Astrocyte of the hippocampus (primary cell): ENCODE measurements at places on chromosomes 11 and 22.
A peak's percentile ranks its signal among the peaks of the same experiment; 100 is the strongest.

DNA sequence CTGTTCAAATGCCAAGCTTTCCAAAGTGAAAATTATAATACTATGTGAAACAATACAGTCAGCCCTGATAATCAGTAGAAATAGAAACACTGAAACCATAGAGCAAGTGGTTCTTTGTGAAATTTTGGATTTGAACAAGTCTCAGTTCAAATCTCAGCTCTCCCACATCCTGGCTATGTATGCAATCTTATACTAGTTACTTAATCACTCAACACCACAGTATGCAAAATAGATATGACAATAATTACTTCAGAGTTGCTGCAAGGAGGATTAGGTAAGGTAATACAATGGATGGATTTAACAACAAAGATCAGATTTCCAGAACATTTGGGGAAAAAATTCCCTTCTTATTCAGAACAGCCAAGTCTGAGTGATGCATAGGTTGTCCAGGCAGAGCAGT lies 851.8 kb upstream of the CCDC90B start:
- no peak for DNase-seq

DNA sequence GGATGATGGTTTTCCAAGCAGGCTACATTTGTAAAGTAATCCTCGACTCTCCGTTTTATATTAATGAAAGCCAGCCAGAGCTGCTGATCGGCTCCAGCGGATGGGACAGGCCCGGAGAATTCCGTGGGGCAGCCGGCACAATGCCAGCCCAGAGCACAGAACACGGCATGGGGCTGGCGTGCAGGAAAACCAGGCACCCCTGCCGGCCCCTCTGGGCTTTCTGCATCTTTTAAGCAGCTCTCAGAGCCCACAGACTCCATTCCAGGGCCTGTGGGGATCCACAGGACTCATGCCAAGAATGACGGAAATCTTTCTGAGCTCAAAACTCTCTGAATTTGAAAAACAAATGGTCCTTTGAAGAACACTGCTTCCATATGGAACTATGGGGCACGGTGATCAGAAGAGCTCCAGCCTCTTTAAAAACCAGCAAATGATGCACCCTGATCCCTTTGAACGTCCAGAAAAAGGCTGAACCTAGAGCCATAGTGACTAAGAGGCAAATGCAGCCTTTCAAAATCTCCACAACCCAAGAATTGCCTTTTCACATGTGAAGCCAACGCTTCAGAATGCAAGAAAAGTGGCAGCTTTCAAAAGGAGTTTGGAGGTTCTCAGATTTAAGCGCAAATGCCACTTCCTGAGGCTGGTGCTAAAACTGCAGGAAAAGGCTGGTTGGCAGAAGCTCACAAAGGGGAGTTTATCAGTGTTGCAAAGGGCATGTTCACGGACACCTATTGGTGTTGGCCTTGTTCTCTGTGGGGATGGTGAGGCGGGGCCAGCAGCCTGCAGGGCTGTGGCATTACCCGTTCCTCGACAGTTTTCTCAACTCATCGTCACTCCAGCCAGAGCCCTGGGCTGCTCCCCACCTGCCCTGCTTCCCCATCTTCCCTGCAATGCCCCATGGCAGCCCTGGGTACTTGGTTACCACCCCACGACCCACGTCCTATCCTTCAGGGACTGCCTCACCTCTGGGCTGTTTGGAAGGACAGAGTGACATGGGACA lies 212.5 kb downstream of the CTTN start:
- peak; percentile 83 for DNase-seq

DNA sequence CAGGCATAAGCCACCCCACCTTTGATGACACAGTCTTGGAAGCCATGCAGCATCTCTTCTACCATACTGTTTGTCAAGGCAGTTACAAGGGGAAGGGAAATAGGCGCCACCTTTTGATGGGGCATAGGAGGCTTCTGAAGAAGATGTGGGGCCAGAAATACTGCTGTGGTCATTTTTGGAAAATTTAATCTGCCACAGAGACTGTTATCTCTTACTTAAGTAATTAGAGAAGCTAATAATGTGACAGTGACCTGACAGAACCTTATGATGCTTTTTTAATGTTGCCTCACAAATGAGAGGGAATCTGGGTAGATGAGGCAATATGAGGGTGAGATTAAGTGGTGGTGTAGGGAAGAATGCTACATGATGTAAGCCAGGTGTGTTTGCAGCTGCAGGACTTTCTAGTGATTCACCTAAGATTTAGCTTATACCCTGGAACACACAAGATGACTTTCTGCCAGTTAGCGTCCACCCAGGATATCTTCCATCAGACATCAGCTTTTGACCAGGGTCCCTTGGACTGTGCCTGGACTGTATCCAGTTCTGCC lies 34.3 kb upstream of the ADORA2A start:
- no peak for DNase-seq

GRCh38 chr11:120079750-120080610 lies 57.9 kb downstream of the TRIM29 start:
- no peak for DNase-seq

GRCh38 chr11:13205486-13205885 lies 72.1 kb upstream of the BMAL1 start:
- DNase-seq = no peak

DNA sequence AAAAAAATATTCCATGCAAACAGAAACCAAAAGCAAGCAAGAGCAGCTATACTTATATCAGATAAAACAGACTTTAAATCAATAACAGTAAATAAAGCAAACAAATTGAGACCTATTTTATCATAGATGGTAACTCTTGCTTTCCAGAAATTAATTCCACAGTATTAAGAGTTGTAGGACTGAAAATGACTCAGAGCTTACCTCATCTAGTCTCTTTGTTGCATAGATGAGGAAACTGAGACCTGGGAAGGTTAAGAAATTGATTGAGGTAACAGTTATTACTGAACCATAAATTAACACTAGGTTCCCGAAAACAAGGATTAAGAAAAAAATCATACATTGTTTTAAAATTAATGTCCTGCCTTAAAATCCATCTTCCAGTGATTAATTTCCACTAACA lies 123.8 kb downstream of the PLEKHA7 start:
- no peak for DNase-seq

DNA sequence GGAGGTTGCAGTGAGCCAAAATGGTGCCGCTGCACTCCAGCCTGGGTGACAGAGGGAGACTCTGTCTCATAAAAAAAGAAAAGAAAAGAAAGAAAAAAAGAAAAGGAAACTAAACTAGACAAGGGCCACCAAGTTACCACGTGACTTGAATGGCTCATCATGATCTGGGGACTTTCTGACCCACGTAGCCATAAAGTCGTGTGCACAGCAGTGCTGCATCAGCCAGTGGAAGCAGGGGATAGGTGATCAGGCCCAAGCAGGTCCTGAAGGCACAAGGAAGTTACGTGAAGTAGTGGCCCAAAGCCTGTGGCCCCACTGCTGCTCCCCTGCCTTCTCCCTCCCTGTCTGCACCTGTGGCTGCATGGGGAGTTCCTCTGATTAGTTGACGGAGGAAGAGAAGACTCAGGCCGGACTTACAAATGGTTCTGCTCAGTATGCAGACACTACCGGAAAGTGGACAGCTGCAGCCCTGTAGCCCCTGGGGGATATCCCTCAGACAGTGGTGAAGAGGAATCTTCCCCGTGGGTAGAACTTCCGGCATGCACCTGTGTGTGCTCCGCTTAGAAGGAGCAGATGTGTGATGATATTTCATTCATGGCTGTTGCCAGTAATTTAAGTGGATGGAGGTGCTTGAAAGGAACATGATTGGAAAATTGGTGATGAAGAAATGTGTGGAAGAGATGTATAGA lies 18.2 kb upstream of the CD81 start:
- no peak for DNase-seq

- no peak for DNase-seq
These were observed 1.8 kb downstream of the SLC16A8 start for GRCh38 chr22:38081941-38082828.

DNA sequence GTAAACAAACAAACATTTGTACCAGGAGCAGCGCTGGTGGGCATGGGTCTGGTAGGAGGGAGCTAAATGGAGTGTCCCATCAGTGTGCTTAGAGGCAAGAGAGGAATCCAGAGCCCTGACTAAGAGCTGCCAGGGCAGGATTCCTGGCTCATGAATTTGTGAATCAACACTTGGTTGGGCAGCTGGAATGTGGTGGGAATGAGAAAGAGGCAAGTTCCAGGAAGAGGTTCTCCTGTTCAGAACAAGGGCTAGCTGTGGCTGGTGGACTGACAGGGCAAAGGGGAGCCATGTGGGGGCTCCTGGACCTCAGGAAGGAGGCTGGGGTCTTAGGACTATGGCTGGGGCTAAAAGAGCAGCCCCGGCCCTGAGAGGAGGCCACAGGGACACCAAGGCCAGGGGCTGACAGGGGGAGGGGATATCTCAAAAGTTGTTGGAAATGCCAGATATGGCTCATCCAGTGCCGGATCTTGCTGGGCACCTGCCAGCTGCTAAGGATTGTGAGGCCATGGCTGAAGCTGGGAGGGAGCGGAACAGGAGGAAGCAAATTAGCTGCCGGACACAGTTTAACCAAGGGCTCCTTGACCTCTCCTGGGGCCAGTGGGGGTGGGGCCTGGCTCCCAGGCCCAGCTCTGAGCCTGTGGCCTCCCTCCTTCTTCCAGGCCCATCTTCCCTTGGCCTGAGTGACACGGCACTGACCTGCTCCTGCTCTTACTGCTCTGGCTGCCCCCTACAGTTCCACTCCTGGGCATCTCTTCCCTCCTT lies 14.6 kb upstream of the P2RY6 start:
- peak; percentile 97 for DNase-seq

GRCh38 chr11:126607374-126607773 lies 251.9 kb downstream of the ST3GAL4 start:
- DNase-seq = peak; percentile 88

- DNase-seq = peak; percentile 23
These were observed 600 bp upstream of the ESAM start for GRCh38 chr11:124762624-124763155.

- DNase-seq = no peak
These were observed 111.2 kb downstream of the PTPRJ start for GRCh38 chr11:48091426-48092102.

- DNase-seq = no peak
These were observed 34.7 kb downstream of the GDPD4 start for GRCh38 chr11:77266766-77267165.

GRCh38 chr11:93608364-93608763 lies 53.1 kb upstream of the CEP295 start:
- no peak for DNase-seq
